Activated CD8-positive, alpha-beta memory T cell treated with anti-CD3 and anti-CD28 coated beads, Interleukin-2, amount 50 U/mL, for 4 hours (primary cell): ENCODE measurements at places on chromosomes 6 and 20.

DNA sequence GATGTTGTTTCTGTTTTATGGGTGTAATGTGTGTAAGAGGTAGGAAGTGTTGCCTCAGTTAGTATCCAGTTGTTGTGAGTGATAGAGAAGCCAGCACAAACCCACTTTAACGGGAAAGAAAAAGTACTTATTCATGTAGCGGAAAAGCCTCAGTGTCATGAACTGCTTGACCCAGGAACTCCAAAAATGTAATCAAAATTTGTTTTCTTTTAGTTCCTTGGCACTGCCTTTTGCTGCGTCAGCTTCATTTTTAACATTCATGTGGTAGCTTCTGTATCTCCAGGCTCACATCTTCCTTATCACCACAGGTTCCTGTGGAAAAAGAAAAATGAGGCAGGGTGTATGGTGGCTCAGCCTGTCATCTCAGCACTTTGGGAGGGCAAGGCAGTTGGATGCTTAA is 46.4 kb upstream of the CCDC28A start:
- no peak for DNase-seq

DNA sequence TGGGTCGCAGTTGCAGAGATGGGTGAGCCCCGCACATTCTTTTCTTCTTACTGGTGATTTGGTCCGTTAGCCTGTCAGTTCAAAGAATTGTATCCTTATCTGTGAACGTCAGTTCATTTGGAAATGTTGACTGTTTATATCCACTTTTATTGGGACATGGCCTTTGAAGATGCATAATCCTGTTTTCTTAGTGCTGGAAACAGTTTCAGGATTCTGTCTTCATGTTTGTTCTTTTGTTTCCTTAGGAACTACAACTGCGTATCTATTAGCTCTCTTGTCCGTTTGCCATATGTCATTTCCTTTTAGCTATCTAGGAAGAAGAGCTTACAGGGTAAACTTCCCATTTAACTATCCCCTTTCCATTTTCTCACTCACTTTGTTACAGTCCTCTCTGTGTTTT is 35.0 kb upstream of the TULP1 start:
- no peak for DNase-seq

DNA sequence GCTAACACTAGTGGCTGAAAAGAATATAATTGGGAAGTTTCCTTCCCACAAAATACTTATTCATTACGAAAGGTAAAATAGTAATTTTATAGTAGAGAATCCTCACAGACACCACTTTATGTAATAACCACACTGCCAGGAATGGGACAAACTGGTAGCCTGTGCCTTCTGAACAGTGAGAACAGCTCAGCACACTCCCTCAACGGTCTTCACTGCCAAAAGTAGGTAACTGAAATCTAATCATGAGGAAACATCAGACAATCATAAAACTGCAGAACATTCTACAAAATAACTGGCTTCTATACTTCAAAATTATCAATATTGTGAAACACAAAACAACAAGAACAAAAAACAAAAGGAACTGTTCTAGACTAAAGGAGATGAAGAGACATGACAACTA is 44.1 kb downstream of the NUP153 start:
- no peak for DNase-seq

GRCh38 chr6:34300332-34300751 is 51.5 kb upstream of the SMIM29 start:
- DNase-seq, result no peak

- no peak for DNase-seq
Observed at GRCh38 chr6:139545206-139546105, 171.0 kb upstream of the CITED2 start.

GRCh38 chr6:70884074-70884983 is 72.5 kb downstream of the B3GAT2 start:
- peak; percentile 48 for DNase-seq

DNA sequence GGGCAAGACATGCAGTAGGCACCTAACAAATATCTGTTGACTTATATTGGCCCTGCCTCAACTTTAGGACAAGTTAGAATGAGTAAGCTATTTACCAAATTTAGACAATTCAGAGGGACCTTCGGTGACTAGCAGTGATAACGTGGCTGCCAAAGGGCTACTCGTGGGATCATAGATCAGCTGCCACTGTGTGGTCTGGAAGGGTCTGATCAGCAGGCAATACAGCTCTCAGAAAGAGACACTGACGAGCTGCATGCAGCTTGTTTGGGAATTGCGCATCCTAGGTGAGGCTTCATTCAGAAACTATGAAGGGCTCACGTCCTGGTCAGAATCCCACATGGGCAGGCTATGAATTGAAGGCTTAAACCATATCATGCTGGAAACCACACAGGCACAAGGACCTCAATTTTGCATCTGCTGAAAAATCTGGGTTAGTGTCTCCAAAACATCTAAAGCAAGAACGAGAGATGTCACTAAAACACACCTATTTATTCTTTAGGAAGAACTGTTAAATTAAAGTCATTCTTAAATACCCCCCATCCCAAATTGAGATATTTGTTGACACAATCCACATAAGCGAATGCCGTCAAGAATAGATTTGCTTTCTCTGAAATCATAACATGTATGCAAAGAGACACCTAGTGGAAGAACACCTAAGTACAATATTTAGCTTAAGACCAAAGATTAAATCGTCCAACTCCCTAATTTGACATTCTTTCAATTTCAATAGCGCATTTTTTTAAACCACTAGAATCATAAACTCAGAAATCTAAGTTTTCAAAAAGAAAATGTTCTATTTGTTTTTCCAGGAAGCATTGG is 79.6 kb downstream of the IPCEF1 start:
- DNase-seq, result no peak

DNA sequence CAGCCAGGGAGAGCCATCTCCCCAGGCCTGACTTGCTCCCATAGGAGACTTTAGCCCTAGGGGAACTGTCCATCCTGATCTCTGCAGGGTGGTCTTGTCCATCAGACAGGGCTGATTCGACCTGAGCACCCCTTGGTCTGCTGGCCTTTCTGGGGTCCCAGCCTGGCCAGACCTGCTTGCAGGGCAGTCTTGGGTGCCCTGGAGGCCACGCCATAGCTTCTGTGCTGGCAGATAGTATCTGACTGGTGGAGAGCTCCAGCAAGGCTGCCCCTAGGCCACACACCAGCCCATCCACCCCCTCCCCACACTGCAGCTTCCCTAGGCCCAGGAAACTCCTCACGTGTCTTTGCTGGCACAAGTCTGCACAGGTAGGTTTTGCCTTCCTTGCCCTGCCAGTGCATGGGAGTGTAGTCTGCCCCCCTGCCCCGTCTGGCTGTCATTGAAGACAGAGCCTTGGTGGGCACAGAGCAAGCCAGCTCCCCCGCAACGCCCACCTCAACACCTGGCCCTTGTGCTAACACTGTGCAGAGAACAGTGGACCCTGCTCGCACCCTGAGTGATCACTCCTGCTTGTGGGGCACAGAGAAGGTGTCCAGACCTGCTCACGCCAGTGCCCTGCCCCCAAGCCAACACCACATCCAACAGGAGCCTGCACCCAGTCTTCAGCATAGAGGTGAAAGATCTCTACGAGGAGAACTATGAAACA is 32.4 kb downstream of the CCN2 start:
- no peak for DNase-seq

DNA sequence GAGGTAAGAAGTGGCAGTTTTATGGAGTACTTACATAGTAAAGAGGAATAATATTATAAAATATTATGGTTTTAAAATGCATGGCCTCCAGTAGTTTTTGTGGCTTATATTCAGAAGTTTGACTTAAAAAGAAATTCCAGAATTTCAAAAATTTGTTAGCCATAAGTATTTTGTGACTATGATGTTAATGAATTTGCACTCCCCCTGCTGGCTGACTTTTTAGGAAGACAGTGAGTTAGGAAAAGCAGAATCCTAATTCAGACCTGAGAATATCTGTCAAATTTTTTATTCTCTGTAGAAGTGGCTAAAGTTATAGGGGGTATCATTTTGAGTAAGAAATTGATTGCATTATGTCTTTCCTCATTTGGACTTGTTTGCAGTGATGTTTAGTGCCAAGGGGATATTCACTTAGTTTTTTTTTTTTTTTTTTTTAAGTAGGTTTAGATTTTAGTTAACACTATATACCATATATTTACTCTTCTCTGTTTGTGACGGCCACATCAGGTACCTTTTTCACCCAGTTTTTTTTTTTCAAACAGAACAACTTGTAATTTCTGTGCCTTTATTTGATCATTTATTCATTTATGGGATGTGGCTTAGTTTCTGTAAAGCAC is 40.8 kb downstream of the ZFAND3 start:
- no peak for DNase-seq

GRCh38 chr6:108748959-108749358 is 99.3 kb upstream of the ARMC2 start:
- DNase-seq, result no peak

DNA sequence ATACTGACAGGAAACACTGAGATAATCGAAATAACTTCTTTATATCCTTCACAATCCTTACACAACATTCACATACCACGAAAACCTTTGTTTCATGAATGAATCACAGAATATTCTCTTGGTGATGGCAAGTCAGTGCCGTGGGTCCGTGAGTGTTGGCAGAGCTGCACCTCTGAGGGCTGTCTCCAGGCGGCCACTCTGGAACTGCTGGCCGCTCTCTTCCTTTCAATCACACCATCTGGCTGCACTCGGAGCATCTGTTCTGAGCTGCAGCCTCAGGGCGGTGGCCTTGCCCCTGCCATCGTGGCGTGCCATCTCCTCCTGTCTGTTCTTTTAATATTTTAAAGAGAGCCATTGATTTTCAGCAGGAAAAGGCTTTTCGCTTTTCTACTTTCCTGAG is 129.4 kb upstream of the AFDN start:
- DNase-seq, result no peak
